IPS DF 19.7 (cell line): ENCODE measurements at places on chromosomes 5 and 9.

DNA sequence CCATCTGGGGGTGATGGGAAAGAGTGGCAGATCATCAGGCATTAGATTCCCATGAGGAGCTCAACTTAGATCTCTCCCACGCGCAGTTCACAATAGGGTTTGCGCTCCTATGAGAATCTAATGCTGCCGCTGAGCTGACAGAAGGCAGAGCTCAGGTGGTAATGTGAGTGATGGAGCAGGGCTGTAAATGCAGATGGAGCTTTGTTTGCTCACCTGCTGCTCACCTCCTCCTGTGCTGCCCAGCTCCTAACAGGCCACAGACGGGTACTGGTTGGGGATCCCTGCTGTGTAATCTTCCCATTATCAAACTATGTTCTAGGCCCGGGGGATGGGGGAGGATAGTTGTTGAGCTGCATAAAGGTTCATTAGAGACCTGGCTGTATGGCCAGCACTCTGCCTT lies 58.4 kb downstream of the UGCG start:
- no peak for DNase-seq

DNA sequence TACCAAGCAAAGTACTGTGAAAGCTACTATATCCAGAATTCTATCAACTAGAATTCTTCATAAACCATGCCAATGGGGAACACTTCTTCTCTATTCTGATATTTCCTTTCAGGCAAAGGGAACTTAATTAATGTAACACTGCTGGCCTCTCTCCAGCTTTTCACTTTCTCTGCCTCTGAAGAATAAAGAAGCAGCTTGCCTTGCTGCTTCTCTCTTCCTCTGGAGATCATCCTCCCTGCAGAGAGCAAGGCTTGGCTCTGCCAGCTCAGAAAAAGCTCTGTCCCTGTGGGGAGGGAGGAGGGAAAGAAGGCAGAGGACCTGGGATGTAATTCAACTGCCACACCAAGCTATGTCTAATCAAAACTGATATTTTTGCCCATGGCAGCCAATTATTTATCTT lies 6.5 kb downstream of the CTNND2 start:
- no peak for DNase-seq

- DNase-seq: no peak
Observed at GRCh38 chr9:135504262-135505243, 4.1 kb downstream of the MRPS2 start.

DNA sequence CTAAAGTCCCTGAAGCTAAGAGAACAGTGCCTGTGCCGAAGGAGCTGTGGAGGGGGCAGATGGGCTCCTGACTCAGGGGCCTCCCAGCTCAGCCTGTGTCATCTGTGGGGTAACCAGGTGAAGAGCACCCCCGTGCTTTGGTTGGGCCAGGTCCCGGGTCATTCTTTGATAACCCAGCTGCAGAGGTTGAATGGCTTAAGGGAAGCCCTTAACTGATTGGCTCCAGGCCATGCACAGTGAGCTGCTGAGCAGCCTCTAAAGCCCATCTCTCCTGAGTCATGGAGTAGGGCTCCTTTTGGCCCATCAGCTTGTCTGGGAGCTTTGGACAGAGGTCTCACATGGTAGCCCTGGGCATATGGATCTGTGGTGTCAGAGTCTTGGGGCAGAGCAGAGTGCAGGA lies 28.7 kb downstream of the COL27A1 start:
- no peak for DNase-seq

- DNase-seq: no peak
Observed at GRCh38 chr5:83475935-83476814, 4.6 kb downstream of the VCAN start.

DNA sequence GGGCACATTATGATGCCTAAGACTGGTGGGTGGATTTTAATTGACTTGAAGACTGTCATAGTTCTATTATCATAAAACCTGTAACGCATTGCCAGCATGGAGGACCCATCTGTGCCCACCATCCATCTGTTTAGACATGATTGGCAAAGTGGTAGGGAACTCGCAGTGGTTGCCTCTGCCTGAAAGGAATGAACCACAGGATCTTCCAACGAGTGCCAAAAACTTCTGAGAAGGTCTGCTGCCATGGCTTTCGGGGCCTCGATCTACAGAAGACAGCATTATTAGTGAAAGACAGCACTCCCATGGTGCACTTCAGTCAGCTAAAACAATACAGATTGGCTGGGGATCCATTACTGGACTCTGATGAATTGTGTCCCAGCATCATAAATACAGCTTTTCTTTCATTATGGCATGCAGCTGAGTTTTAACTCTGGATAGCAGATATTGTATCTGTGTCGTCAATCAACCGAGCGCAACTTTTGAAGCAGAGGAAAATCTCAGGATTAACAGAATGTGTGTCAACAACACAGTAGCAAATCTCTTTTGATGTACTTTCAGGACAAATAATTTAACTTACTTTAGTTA lies 74.3 kb downstream of the ZDHHC21 start:
- no peak for DNase-seq

GRCh38 chr5:74040065-74040551 lies 414.1 kb downstream of the ARHGEF28 start:
- DNase-seq: no peak

- DNase-seq: no peak
Observed at GRCh38 chr9:91162784-91163443, 198.8 kb downstream of the AUH start.

- DNase-seq: no peak
Observed at GRCh38 chr5:127849891-127850290, 146.7 kb downstream of the CCDC192 start.

DNA sequence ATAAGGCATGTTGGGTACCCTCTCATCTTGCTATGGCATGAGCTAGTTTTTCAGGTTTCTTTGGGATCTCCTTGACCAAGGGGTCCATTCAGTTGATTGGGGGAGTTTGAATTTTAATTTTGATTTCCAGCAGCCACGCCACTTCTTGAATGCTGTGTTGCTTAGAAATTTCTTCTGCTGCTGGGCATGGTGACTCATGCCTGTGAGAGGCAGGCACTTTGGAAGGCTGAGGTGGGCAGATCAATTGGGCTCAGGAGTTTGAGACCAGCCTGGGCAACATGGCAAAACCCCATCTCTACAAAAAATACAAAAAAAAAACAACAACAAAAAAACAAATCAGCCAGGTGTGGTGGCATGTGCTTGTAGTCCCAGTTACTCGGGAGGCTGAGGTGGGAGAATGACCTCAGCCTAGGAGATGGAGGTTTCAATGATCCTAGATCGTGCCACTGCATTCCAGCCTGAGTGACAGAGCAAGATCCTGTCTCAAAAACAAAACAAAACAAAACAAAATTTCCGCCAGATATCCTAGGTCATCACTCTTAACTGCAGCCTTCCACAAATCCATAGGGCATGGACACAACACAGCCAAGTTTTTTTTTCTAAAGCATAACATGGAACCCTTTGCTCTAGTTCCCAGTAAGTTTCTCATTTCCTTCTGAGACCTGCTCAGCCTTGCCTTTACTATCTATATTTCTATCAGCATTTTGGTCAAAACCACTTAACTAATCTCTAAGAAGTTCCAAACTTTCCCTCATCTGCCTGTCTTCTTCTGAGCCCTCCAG lies 17.7 kb downstream of the TMC1 start:
- no peak for DNase-seq

DNA sequence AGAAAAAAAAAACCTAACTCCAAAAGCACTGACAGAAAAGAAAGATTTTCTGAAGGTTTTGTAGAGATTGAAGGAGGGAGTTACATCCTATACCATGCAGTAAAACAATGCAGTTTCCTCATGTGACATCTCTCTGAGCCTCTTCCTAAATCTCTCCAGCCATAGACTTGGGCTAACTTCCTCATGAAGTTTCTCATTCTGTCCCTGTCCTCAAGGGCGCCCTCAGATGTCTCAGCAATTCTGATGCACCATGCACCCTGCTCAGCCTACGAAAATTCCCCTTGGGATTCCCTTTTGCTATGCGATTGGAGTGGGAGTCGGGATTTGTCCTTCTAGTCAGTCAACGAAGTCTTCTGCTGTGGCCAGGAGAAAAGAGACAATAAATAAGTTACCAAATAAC lies 68.9 kb downstream of the FAT2 start:
- no peak for DNase-seq

- DNase-seq: no peak
Observed at GRCh38 chr5:149681252-149681651, 48.9 kb upstream of the PPARGC1B start.

- DNase-seq: no peak
Observed at GRCh38 chr9:4299005-4299795, 668 bp downstream of the GLIS3 start.

GRCh38 chr9:31839273-31839672 lies 545.2 kb upstream of the ACO1 start:
- no peak for DNase-seq

- DNase-seq: no peak
Observed at GRCh38 chr5:145362266-145362665, 472.9 kb downstream of the PRELID2 start.

- peak; percentile 25 for DNase-seq
Observed at GRCh38 chr9:33375238-33375840, 27.0 kb downstream of the AQP7 start.

- no peak for DNase-seq
Observed at GRCh38 chr9:80994892-80995291, 694.5 kb downstream of the TLE1 start.

- no peak for DNase-seq
Observed at GRCh38 chr9:6564360-6564759, 81.2 kb downstream of the GLDC start.

GRCh38 chr5:127425037-127425436 lies 92.4 kb upstream of the PRRC1 start:
- no peak for DNase-seq

- DNase-seq: no peak
Observed at GRCh38 chr9:26234865-26235264, 556.6 kb upstream of the TUSC1 start.

DNA sequence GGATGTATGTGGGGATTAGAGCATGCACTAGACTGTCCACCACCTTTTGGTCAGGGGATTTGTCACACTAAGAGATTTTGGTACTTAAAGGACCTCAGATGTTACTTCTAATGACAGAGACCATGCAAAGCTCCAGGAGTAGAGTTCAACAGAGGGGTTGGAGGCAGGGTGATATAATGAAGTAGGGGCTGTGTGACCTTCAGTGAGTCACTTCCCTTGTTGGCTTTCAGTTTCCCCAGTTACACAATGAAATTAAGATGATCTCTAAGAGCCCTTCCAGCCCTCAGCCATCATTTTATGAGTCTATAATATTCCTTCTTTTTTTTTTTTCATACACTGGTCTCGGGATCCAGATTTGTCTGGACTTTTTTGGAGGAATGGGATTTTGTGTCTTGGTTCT lies 26.8 kb downstream of the GLRA1 start:
- no peak for DNase-seq

DNA sequence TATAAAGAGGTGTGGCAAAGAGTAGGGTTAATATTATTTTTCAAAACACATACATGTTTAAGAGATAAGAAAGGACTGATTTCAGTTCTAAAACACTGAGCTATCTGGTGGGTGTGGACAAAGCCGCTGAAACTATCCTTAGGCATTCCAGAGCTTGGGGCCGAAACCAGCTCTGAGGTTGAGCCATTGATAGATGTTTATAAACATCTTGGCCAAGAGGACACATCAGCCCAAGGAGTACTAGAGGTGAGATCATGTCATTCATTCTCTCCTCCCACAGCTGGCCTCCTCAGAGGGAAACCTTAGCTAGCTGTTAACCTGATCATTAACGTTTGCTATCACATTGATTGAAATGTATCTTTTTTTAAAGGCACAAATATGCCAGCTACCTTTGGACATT lies 89.9 kb downstream of the NLN start:
- no peak for DNase-seq

GRCh38 chr5:133147815-133148567 lies 96.2 kb downstream of the HSPA4 start:
- DNase-seq: no peak

DNA sequence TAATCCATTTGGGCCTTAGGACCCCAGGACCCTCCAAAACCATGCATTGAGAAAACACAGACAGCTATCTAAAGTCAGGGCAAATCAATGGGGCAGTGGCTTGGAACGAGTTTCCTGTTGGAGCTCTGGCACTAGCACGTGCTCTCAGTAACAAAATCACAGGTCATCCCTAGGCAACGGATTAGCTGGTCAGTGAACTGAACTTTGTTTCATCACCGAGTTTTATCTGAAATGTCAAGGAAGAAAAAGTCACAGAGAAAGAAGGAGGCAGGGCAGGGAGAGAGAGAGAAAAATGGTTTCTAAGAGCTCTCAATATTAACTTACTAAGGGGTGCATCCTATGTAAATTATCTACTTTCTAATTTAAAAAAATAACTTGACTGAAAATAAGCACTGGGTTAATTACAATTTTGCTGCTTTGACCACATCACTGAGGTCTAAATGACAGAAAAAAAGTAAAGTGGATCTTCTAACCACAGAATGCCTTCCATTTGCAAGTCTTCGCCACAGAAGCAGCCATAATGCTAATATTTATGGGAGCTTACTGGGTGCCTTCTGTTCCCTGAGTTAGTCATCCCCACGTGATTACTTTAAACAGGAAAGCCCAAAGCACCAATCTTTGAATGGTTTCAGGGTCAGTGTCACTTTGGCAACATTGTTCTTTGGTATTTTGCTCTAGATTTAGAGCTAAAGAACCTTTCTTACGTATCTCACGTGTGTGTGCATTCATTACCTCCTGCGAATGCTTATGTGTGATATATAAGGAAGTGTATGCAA lies 503.9 kb downstream of the RASEF start:
- DNase-seq: no peak

DNA sequence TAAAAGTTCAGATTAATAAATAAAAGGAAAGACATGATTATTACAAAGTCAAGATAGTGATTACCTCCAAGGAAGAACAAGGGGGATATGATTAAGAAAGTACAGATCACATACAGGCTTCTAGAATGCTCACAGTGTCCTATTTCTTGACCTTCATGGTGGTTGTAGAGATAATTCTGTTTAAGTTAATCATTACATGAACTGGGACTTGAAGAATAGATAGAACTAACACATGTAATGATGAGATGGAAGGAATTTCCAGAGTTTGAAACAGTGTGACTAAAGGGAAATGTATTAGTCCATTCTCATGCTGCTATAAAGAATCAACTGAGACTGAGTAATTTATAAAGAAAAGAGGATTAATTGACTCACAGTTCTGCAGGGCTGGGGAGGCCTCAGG lies 72.7 kb downstream of the LURAP1L start:
- DNase-seq: no peak

GRCh38 chr9:32490601-32491000 lies 35.4 kb downstream of the RIGI start:
- no peak for DNase-seq
